Activated naive CD4-positive, alpha-beta T cell (primary cell): ENCODE measurements at places on chromosomes 12 and 14.

DNA sequence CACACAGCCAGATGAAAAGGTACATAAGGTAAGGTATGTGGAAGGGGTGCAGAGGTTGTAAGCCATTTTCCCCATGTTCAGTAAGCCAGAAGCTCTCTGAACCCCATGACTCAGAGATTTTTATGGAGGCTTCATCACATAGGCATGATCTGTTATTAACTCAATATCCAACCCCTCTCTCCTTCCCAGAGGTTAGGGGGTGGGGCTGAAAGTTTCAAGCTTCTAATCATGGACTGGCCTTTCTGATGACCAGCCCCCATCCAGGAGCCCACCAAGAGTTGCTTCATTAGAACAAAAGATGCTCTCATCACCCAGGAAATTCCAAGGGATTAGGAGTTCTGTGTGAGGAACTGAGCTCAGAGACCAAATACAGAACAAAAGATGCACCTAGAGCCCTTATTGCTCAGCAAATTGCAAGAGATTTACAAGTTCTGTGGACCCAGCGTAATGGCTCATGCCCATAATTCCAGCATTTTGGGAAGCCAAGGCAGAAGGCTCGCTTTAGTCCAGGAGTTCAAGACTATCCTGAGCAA, 103.2 kb upstream of the DAAM1 start:
- no peak for DNase-seq

DNA sequence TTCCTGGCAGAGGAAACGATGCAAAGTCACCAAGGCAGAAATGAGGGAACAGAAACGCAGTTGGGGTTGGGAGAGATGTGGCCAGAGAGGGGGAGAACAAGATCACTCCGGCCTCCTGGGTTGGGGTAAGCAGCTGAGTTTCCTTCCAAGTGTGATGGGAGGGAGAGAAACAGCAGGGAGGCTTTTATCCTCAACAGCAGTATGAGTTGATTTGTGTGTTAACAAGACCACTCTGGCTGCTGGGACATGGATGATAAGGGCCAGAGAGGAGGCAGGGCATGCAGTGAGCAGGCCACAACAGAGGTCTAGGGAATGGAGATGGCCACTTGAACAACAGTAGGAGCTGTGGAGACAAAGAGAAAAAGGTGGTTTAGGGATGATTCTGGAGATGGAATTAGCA, 66.8 kb downstream of the GLRX5 start:
- no peak for DNase-seq

- DNase-seq = no peak
These were observed 3.4 kb downstream of the SLC22A17 start for GRCh38 chr14:23349156-23349845.

DNA sequence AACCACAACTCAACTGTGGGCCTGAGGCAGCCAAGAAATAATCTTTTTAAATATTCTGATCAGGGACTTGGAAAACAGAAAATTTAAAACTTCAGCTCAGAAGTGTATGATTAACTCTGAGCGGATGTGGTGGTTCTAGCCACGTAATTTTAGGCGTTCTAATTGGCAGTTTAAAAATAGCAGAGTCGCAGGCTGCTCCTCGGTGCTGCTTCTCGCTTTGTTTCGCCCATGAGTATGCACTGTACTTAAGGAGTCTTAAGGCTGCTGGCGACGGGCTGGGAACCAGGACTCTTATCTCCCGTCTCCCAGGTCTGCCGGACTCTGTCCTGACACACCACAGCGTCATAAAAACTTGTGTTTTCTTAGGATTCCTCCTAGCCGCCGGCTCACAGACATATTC, 113.4 kb upstream of the PELI2 start:
- DNase-seq = no peak

DNA sequence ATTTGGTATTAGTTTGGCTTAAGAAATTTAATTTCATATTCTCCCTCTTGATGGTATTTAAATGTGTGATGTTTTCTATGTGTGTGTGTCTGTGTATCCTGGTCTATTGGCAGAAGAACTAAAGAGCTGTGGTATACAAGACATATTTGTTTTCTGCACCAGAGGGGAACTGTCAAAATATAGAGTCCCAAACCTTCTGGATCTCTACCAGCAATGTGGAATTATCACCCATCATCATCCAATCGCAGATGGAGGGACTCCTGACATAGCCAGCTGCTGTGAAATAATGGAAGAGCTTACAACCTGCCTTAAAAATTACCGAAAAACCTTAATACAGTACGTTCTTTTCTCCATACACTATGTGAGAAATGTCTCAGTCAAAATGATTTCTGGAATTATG, 14.6 kb downstream of the CDKN3 start:
- no peak for DNase-seq

DNA sequence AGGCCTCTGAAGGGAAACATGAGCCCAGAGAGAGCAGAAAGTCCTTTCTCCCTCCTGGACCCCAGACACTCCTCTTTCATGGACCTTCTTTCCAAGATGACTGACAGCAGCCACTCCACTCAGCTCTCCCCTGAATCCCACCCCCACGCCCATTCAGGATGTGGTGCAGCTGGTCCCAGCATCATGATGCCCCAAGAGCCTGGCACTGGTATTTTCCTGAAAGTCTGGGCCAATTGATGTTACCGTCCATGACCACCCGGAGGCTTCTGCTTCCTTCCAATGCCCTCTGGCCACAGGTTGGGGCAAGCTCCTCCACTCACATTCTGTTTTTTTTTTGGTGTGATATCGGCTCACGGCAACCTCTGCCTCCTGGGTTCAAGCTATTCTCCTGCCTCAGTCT, 112.6 kb downstream of the CALM1 start:
- no peak for DNase-seq

GRCh38 chr12:31353750-31354708, 28.1 kb upstream of the SINHCAF start:
- no peak for DNase-seq

DNA sequence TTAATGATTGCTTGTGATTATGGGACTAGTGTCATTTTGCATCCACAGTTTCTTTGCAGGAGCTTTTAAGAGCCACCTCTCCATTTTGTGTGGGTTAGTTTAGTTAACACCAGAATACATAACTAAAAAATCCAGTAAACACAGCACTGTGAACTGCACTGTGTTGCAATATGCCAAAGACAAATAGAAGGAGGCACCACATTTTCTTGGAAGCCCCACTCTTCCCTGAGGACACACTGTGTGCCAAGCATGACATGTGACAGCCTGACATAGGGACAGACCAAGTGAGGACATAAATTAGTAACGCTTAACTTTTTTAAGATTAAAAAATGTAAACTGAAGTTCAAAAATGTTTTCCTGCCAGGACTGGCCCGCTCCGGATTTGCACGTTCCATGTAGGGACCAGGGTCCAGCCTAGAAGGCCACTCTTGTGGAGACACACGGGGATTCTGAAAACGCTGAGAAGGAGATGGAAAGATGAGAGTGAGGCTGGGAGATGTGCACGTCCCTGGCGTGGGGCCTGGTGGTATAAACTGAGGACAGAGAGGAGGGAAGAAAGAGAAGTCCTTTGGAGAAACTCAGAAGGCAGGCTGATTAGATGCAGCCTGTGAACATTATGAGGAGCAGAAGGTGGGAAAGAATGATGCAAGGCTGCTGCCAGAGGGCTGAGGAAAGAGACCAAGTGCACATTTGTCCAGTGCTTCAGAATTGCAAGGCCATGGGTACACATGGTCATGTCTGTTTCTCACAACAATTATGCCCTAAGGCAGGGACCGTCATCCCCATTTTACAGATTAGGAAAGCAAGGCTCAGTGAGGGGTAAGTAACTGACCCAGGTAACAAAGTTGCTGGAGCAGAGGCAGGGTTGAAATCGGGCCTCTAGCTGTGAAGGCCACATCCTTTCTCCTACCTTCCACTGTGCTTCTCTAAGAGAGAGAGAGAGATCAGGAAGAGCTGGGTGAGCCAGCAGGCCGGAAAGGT, 45.1 kb downstream of the ISCA2 start:
- no peak for DNase-seq

DNA sequence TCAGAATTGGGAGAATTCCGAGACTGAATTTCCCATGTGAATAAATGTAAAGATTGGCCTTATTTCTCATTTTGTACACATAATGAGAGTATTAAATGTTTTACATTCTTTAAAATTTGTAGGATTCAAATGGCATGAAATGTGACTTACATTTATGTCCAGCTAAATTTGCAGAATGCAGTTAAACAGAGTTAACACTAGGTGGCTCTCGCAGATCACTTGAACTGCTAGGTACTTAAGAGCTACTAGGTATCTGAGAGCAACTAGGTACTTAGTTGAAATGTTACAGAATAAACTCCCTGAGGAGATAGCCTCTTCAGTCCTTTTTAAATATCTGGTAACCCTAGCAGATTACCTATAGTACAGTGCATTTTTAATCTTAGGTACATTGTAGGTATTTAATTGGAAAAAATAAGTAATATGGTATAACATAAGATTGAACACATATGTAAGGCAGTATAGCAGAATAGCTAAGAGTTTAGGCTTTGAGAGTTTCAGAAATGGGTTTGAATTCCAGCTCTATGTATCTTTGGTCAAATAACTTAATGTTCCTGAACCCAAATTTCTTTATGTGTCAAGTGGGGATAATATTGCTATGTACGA, 73.8 kb downstream of the KIAA0586 start:
- no peak for DNase-seq
